ENCODE measurements at places on chromosomes 3 and 15. TPM values are rescaled to one million over a fixed set of nuclear protein-coding genes. Genes with fewer than 3 reads are reported as not detected.
A peak's percentile ranks its signal among the peaks of the same experiment; 100 is the strongest.

DNA sequence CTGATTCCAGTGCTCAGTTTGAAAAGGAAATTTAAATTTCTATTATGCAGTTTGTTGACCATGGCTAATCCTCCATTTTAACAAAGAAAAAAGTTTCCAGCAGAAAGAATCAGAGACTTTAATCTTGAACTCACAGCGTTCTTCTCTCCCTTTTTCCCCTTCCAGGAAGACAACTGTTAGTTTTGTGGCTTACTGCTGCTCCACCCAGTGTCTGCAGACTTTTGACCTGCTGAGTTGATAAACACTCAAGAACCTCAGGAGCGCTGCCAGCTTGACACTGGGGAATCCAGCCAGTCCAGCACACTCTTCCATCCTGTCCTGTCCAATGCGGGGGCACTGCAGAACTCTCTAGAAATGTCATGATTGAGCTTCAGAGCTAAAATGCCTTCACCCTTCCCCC is 134.6 kb downstream of the LRRC28 start:
- peak; percentile 70 for DNase-seq

- no peak for DNase-seq
Observed at GRCh38 chr15:89587955-89588354, 12.7 kb downstream of the TICRR start.

DNA sequence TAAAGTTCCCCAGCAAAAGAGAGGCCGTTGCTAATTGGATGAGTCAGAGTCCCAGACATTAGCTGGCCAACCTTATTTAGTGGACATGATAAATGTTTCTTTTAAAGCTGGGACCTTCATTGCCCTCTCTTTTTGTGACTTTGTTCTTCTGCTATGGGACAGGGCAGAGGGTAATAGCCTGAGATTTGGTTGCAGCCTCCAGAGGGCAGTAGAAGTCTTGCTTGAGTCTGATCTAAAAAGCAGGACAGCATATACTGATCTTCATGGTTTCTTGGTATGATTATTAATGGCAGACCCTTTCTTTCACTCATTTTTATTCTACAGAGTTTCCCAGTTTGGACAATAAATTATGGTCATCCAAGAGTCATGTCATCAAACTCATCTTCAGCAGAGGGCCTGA is 25.1 kb upstream of the ZKSCAN7 start:
- DNase-seq, result no peak

DNA sequence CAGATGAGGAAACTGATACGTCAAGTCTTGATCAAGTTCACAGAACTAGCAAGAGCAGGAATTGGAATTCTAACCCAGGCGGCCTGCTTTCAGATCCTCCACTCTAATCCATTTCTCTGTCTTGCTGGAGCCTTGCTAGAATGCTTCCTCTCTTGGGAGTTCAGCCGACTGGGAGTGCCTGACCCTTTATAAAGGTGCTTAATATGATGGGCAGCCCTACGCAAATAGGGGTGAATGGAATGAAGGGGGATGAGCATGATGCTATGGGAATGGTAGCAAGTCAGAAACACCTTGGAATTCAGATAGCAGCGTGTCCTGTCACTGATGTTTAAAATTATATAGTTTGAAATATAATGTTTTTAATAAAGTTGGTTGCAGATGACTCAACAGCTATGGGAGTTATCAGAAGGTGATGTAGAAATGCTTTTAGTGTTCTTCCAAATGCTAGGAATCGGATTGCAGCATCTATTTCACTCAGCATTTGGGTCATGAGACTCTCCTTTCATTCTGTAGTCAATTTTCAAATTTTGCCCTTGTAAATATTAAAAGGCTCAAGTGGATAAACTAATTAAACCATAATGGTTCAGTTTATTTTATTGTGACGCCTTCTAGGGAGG is 150.7 kb downstream of the FNDC3B start:
- DNase-seq, result no peak

DNA sequence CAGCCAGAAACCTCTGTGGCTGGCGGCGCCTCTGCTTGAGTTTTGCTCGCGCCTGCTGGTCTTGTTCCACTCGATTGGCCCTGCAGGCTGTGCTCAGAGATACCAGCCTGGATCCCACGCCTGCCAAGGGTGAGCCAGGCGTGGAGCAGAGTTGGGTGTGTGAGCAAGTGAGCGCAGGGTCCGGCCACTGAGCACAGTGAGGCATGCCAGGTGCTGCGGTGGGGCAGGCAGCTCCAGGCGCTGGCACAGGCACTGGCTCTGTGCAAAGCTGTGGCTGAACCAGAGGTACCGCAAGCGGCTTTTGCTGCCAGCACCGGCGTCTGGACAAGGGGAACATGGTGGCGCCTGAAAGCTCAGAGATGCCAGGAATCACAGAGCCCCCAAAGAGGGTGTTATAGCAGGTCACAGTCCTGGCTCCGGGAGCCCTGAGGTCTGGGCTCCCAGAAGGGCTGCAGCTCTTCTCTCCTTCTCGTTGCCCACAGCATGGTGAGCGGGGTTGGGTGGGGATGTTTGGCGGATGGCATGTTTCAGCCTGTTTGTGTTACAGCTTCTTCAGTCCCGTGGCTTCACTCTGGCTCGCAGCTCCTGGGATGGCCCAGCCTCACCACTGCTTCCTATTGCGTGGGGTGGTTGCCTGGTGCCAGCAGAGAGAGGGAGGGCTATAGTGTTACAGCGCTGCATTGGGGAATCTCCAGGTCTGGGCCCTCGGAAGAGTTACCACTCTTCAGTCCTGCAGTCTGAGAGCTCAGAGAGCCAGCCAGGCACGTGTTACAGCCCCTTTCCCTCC is 73.9 kb downstream of the NR1D2 start:
- DNase-seq, result no peak

GRCh38 chr15:83483612-83484011 is 36.5 kb downstream of the SH3GL3 start:
- no peak for DNase-seq

GRCh38 chr3:66922058-66922457 is 76.0 kb upstream of the KBTBD8 start:
- DNase-seq, result no peak

GRCh38 chr15:86810329-86810728 is 730.7 kb downstream of the AGBL1 start:
- DNase-seq, result no peak

- no peak for DNase-seq
Observed at GRCh38 chr15:94026458-94027304, 204.7 kb upstream of the MCTP2 start.

GRCh38 chr3:30184091-30184810 is 422.1 kb upstream of the TGFBR2 start:
- DNase-seq, result no peak

GRCh38 chr3:146796078-146796477 is 190.9 kb upstream of the PLSCR5 start:
- DNase-seq, result no peak

GRCh38 chr3:178947738-178948137 is 123.9 kb downstream of the ZMAT3 start:
- no peak for DNase-seq

DNA sequence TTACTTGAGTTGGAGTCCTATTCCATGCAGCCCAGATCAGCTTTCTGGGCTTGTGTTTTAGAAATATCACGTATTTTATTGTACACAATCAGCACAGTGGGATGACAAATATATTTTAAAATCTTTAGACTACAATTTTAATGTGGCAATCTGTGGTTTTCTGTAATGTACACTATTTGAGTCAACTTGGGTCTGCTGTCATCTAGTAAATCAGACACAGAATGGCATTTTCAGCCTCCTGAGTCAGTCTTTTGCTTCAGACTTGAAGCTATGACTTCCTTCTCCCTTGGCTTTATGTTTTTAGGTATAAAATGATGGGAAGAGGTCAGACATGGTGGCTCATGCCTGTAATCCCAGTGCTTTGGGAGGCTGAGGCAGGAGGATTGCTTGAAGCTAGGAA is 232.1 kb downstream of the NECTIN3 start:
- DNase-seq, result no peak

The FHIT gene
- total RNA-seq, result 56.6 TPM

The TBC1D21 gene
- total RNA-seq, result not detected

The PRRT3 gene
- total RNA-seq, result 2.7 TPM
